Breast epithelium (tissue), 4 donors: ENCODE measurements at places on chromosomes 3 and 15. TPM values are rescaled to one million over a fixed set of nuclear protein-coding genes. Genes with fewer than 3 reads are reported as not detected.

DNA sequence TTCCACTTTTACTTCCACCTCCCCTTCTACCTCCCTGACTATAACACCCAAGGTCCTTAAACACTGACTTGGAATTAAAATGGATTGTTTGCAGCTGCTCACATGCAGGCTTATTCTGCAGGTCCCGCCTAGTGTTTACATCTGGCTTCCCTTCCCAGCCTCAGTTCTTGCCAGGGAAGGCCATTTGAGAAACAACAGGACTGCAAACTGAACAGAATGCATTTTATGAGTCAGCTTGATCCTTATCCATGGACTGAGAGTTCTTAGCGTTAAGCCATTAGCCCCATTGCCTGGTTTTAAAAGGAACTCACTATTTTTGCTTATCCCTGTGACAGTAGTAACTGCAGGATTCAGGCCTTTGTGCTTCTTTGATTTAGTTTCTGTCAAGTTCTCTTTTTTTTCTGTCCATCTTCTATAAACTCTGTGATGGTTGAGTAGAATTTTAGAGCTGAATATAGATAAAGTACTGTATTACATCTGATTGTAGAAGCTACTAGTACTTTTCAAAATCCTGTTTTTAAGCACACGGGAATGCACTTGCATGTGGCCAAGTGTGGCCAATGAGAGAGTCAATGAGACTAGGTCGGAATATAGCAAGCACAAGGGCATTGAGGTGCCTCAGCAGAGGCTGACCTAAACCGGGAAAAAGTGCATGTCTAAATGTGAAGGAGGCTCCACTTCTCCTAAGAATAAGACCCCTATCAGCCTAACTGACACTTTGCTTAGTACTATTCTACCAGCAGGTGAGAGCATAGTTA, 106.4 kb downstream of the TUSC7 start:
- no peak for DNase-seq

GRCh38 chr3:61221759-61222362, 29.4 kb downstream of the FHIT start:
- no peak for DNase-seq

DNA sequence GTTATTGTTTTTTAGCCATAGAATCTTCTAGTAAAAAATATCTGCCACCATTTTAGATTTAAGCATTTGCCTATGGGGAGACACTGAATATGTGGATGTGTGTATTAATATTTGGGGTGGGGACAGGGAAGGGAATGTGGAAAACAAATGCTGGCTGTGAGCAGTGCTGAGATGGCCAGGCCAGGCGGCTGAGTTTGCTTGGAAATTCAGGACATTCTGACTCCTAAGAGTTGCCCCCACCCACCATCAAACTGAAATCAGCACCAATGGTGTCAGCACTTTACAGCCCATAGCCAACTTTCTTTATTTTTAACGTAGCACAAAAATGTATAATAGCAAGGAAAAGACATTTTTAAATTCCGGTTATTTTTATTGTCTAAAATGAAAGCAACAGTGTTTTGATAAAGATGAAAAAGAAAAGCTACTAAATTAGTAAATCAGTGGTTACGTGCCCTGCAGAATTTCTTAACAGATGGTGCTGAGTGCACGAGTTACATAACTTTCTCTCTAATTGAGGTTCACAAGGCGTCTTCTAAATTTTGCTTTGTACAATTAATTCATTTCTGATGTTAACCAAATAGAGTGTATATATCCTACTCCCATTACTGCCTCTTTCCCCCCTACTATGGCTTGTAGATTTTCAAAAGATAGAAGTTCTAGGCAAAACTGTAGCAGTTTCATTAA, 34.0 kb downstream of the B3GALNT1 start:
- DNase-seq = no peak

GRCh38 chr3:184016169-184016570, 1.5 kb downstream of the ABCC5 start:
- no peak for DNase-seq

- DNase-seq = no peak
Measured at GRCh38 chr3:157631478-157631877, 128.3 kb upstream of the VEPH1 start.

GRCh38 chr3:138547342-138547975, 46.6 kb downstream of the CEP70 start:
- DNase-seq = no peak

DNA sequence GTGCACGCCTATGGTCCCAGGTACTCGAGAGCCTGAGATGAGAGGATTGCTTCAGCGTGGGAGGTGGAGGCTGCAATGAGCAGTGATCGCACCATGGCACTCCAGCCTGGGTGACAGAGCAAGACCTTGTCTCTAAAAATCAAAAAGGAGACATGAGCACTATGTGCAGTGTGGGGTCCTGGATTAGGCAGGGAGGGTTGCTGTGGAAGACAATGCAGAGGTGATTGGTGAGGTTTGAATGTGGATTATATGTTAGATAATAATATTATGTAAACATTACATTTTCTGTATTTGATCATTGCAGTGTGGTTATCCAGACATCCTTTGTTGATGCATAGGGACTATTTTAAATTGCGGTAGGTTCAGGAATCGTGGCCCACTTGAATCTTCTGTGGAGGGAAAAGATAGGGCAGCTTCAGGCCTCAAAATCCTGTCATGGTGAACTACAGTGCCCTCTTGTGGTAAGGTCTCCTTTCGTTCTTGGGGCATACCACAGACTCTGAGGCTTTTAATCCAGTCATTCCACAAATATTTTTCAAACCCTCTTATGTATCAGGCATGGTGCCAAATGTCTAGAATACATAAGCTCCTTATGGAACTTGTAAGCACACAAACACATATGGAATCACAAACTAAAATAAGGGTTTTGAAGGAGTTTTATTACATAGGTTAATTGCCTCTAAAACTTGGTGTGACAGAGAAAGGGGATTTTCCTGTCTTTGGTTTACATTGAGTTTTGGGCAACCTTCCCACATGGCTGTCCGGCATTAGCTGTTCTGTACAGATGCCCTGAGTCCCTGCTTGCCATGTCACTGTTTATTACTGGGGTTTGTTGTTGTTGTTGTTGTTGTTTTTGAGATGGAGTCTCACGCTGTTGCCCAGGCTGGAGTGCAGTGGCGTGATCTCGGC, 37.7 kb downstream of the GPD1L start:
- no peak for DNase-seq

- no peak for DNase-seq
Measured at GRCh38 chr3:44909063-44909462, 34.7 kb downstream of the TGM4 start.

Gene ADGRG7
- not detected for total RNA-seq

GRCh38 chr3:129829640-129830039, 63.9 kb downstream of the TMCC1 start:
- DNase-seq = peak; percentile 32

DNA sequence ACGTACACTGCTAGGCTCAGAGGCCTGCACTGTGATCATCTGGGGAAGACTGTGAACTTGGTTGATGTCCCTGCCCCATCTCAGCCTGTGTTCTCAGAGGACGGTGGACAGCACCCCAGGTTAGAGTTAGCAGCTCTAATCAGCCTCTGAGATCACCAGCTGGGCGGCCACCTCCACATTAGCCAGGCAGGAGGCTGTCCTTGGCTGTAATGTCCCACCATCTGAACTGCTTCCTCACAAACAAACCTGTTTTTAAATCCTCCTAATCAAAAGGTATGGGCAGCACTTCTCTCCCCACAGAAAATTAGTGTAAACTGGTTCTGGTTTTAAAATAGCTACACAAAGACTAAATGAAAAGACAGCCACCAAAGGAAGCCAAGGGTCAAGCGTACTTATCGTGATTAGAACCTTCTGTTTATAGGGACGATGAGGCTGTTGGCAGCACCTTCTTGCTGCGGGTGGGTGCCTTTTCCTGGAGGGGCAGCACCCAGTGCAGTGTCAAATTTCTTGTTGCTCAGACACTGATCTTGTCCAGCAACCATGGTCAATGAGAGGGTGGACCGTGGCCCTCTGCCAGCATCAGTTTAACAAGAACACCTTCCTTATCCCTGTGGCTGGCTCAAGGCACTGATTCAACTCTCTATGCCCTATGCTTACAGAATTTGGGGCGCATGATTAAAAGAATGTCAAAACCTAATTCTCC, 24.6 kb downstream of the ACSBG1 start:
- DNase-seq = no peak

DNA sequence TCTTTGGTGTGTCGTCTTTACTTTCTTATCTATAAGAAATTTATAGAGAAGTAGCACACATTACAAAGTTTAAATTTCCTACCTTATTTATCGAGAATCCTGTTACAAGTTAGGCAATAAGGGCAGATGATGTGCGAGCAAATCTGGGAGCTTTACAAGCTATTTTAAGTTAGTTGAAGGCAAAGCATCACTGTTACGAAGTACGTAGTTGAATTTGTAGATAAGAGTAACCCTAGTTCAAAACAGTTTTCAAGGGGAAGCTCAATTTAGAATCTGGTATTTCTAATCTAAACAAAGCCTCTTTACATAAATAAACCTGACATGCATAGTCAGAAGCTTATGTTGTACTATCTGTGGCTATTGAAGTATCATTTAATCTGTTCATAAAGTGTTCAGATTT, 8.4 kb downstream of the KBTBD8 start:
- DNase-seq = no peak

DNA sequence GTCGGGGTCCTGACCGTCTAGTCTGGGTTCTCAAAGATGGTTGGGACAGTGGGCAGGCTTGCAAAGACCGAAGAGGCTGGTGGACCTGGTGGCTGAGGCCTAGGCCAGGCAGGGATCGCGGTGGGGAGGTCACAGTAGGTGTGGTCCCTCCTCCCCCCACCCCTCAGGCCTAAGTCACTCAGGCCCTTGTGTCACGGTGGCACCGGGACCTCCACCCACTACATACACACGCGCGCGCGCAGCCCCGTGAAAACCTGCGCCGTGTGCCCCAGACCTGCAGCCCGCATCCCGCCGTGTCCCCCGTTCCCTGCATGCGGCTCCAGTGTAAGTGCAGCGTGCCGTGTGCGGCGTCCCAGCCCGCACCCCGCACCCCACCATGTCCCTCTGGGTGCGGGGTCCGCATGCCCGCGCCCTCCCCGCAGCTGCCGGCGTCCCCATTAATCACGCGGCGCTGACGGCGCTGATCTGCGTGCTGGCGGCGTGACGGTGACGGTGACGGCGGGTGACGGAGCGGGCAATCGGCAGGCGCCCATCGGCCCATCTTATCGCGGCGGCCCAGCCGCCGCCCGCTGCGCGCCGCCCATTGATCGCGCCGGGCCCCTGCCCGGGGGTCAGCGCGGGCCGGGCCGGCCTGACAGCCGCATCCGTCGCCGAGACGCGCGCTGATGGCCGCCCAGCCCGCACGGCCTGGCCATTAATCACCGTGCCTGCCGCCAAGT, 24.4 kb downstream of the SEC61A1 start:
- DNase-seq = no peak

- no peak for DNase-seq
Measured at GRCh38 chr15:92421976-92422375, 28.3 kb downstream of the ST8SIA2 start.

- DNase-seq = no peak
Measured at GRCh38 chr15:50487287-50487686, 59.2 kb downstream of the USP50 start.

Gene PLA2G4F
- 1.8 TPM for total RNA-seq

GRCh38 chr3:66390013-66390412, 110.8 kb downstream of the LRIG1 start:
- DNase-seq = no peak

GRCh38 chr15:55902981-55903380, 90.4 kb downstream of the NEDD4 start:
- no peak for DNase-seq

DNA sequence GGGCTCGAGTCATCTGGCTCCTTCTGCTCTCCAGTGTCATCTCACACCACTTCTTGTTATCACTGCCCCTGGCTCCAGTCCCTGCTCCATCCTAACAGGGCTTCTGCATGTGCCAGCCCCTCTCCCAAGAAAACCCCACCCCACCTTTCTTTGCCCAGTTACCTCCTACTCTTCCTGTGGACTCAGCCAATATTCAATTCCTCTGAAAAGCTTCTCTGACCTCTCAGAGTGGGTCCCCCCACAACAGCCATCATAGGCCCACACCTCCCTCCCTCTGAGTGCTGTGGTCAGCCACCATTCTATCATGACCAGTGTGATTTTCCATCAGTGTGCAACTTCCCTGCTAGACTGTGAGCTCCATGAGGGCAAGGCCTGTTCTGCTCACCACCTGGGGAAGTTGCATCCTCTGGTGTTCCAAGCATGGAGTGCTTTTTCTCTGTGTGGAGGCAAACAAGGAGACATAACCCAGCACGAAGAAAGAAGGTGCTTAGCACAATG, 71.6 kb downstream of the ADCY5 start:
- peak; percentile 19 for DNase-seq

- DNase-seq = no peak
Measured at GRCh38 chr3:133712017-133712416, 34.2 kb upstream of the TF start.

DNA sequence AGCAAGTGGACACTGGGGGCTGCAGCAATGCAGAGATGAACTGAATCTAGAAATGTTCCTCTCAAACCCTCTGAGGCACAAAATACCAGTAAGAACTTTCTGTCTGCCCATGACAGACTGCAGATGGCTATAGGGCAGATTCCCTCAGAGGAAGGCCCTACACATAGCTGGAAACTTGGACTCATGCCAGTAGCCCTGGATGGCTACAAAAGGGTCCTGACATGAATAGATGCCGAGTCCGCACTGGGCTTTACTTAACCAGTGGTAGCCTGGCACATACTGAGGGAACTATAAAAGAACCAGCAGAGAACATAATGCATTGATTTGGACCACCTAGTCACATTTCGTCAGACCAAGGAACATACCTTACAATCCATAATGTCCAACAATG, 66.7 kb downstream of the C3orf80 start:
- no peak for DNase-seq

- peak; percentile 34 for DNase-seq
Measured at GRCh38 chr3:192570821-192571791, 156.2 kb downstream of the FGF12 start.

- DNase-seq = no peak
Measured at GRCh38 chr3:140467104-140467577, 210.7 kb upstream of the TRIM42 start.

DNA sequence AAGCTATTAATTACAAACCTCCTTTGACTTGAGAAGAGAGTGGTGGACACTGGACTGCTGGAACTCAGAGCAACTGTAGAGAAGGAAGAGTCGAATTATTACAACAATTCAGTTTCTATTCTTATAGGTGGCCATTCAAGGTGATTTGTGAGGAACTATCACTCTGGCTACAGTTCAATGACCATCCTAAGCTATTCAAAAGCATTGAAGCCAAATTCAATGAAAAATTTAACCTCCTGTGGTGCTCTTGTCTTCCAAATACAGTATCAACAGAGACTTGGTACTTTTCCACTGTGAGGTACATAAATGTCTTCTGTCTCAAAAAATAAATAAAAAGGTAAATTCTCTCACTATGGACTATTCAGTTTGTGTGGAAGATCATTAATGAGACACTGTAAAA, 513.3 kb upstream of the SEMA6D start:
- DNase-seq = no peak

GRCh38 chr3:28678086-28678485, 329.5 kb upstream of the AZI2 start:
- no peak for DNase-seq

Gene CTXN2
- not detected for total RNA-seq
